GM04504 (cell line): ENCODE measurements at places on chromosomes 4 and X.

GRCh38 chr4:128675083-128675482 lies 134.4 kb upstream of the JADE1 start:
- no peak for DNase-seq

DNA sequence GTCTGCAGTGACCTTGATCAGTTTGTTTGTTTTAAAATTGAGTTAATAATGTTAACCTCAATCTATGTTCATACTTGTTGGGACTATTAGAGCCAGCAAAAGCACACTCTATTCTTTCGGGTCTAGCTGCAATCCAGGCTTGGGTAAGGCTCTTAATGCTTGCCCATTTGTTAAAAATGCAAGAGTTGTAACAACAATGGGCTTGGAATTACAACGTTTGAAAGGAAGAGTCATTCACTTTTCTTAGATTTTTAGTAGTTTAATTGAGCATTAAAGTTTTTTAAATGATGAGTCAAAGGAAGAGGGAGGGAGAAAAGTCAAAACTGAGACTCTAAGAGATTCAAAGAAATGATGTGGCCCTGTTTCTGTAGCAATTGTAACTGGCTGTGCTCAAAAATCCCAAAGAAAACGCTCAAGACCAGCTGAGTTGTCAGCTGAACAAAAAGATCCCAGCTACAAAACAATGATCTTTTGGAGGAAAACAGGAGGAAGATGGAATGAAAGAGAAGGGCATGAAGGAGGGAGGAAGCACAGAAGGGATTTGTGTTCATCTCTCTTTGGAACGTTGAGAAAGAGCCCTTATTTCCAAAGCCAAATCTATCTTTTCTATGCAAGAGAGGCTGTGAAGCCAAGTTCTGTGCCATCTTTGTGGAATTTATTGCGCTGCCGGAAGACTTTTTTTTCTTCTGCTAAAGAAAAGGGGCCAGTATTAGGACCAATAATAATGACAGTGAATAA lies 5.5 kb downstream of the SCD5 start:
- no peak for DNase-seq

- no peak for DNase-seq
Observed at GRCh38 chrX:129622757-129623301, 31.9 kb downstream of the APLN start.

GRCh38 chr4:31474221-31474620 lies 754.1 kb downstream of the PCDH7 start:
- DNase-seq, result no peak

DNA sequence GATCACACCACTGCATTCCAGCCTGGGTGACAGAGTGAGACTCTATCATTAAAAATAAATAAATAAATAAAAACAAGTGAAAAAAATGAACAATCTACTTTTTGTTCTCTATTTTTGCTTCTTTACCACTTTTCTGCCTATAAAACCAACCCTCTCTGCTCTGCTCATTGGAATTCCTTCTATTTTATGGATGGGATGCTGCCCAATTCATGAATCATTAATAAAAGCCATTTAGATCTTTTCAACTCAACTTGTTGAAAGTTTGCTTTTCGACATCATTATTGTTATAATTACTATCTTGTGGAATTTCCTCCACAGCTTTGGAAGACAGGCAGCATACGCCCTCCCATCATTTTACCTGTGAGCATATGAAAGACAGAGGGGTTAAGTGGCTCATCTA lies 52.1 kb upstream of the SMIM10 start:
- no peak for DNase-seq

DNA sequence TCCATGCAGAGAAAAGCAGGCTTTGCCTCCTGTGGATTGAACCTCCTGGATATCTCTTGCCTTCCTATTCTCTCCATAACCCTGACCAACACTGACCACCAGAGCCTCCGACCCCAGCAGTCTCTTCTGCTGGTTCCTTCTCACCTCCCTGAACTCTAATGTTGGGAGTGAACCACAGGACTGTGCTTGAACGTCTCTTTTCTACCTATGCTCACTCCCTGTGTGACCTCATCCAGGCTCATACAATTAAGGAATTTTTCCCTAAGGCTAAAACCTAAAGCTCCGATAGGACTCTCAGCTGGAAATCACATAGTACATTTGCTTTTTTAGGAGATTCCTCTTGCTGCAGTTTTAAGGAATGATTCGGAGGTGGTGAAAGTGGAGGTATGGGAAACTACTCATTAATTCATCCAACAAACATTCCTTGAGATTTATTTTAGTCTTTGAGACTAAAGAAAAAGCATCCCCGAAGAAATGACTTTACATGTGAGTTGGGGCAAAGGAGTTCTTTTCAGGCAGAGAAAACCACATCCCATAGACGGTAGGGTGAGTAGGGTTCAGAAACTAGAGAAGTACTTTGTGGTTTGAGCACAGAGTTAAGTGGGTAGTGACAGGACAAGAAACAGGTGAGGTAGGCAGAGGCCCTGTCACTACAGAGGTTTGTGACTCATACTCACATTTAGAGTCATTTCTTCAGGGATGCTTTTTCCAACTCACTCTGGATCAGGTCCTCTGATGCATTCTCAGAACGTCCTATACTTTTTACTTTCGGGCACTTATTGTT lies 30.8 kb downstream of the NDNF start:
- no peak for DNase-seq
